EL (cell line): ENCODE measurements at places on chromosomes 2 and 18.

GRCh38 chr2:235501673-235502031 lies 7.8 kb downstream of the AGAP1 start:
- no peak for DNase-seq

DNA sequence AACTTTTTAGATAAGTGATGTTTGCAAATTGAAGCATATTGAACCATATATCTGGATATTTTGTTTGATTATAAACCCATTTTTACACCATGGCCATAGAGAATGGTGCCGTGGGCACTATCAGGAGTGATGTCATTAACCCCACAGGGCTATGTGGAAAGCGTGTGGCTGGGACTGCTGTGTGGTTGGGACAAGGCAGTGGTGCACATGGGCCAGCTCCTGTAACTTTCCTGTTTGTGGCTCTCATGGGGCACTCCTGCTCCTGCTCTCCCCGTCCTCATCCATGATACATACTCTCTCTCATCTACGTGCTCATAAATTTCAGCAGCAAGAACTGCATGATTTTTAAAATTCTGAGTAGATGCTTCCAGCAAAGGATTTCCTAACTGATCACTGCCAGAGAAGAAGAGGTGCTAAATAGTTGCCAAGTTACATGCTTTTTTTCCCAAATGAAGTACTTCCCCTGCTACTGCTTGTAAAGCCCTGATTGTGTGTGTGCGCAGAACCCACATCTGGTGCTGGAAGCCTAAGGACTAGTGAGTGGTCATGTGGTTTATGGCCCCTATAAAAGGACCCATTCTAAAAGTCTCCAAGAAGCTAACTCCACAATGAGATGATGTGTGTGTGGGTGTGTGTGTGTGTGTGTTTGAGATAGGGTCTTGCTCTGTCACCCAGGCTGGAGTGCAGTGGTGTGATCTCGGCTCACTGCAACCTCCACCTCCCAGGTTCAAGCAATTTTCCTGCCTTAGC lies 240.8 kb downstream of the NEDD4L start:
- no peak for DNase-seq

- DNase-seq, result no peak
Measured at GRCh38 chr2:111712940-111713515, 171.0 kb downstream of the ANAPC1 start.

DNA sequence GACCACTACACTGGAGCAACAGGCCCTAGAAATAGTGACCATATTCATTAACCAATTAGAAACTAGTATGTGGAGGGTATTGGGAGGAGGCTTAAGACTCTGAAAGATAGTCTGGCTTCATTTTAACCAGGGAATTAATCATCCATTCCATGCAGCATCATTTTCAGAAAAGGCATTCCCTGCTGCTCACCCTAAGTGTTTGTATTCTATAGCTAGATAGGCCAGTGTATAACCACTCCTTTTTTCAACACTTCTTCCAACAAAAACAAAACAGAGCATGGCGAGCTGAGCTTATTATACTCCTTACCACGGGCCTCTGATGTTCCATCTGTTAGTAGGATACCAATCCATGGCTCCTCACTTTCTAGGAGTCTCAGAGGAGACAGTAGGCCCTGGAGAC lies 112.0 kb upstream of the PKDCC start:
- no peak for DNase-seq

DNA sequence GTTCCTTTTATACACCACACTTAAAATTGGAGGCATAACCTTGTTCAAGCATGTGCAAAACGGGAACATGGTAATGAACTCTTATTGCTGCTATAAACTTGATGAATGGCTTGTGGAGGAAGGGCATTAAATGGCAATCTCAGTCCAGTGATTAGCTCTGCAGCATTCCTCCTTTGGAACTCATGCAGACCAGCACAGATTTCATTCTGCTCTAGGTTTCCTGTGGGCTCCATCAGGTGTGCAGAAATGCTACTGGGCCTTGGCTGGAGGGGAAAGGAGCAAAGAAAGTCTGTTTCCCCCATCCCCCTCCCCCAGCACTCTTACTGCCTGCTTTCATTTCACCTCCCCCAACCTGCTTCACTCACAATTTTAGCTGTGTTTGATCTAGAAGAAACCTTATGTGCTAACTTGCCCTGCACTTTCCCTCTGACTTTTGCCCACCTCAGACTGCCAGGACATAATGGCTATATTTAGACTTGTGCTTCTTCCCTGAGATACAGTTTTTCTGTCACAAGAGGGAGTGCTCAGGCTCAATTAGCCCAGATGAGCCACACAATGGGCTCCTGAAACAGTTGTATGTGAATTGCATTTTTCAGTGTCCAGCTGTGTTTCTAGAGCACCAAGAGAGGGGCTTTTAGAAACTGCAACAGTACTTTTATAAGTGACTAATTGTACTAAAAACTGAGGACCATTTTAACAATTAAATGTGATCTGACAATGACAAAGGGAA lies 109.8 kb downstream of the FSHR start:
- DNase-seq, result no peak

GRCh38 chr2:143530758-143531157 lies 401.5 kb downstream of the ARHGAP15 start:
- DNase-seq, result peak; percentile 18

- peak; percentile 100 for DNase-seq
Measured at GRCh38 chr18:76459687-76460350, 35.2 kb downstream of the ZNF516 start.

DNA sequence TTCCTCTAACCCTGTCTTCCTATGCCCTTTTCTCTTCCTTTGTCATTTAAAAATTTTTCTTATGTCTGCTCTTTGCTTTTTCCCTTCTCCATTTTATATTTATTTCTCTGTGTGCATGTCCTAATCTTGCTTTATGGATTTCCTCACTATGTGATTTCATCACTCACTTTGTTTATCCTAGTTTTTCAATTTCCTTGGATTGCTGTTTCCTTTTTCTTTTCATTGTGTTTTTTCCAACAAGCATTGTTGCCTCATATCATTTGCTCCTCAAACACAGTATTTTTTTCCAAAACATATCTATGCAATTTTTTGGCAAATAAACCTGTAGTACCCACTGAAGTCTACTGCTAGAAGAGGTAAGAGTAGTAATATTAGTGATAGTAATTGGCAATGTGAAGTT lies 67.4 kb upstream of the PNPT1 start:
- DNase-seq, result no peak

GRCh38 chr18:78725426-78725825 lies 254.2 kb upstream of the SALL3 start:
- no peak for DNase-seq

DNA sequence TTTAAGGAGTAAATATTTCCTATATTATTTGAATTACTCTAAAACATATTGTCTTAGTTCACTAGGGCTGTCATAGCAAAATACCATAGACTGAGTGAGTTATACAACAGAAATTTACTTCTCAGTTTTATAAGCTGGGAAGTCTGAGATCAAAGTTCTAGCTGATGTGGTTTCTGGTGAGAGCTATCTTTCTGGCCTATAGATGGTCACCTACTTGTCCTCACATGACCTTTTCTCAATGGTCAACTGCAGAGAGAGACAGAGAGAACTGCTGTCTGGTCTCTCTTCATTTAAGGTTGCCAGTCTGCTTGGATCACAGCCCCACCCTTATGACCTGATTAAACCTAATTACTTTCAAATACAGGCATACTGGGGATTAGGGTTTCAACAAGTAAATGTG lies 490.9 kb downstream of the FBXO15 start:
- peak; percentile 23 for DNase-seq

- DNase-seq, result no peak
Measured at GRCh38 chr2:68000170-68000825, 62.5 kb downstream of the C1D start.

DNA sequence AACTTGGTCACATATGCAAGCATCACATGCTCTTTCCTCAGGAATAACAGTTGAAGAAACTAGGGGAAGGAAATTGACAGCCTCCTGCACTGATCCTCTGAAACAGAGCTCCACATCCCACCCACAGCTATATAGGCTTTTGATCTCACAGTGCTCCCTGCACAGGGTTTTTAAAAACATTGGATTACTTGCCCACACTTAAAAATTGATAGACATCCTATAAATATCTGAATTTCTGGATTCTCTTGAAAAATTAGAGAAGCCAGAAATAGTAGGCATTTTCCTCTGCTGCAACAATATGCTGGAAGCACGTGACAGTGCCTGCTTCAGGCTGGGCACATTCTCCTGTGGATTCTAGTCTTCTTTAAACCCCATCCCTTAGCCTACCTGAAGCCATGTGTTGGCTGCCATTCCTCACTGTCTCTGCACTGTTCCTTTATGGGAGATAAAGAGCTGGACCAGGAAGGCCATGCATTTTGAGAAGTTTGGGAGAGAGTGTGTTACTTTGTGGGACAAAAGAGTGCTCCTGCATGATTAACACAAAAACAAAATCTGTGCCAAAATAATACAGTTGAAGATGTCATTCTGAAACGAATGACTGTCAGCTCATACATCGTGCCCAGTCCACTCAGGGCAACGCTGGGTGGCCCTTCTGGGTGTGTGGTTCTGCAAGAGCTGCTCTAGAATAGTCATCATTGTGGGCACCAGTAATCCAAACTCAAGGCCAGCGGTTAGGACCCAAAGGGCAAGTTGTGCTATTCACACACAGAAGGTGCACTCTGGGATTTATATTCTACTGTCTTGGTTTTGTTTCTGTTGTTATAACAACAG lies 59.8 kb downstream of the GYPC start:
- no peak for DNase-seq

GRCh38 chr2:119508756-119509155 lies 15.5 kb downstream of the SCTR start:
- DNase-seq, result no peak

DNA sequence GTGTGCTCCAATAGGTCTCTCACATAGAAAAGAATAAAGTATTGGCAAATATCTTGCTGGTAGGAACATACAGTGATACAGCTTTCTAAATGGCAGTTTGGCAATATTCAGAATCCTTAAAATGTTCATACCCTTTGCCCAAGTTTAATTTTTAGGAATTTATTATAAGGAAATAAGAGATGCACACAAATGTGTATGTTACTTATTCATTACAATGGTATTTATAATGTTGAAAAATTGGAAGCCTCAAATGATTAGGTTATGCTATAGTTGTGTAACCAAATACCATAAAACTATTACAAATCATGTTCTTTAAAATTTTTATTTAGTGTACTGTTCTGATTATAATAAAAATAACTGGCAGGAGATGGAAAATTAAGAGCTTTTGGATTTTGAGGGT lies 196.8 kb downstream of the MCFD2 start:
- DNase-seq, result no peak

- DNase-seq, result no peak
Measured at GRCh38 chr2:145399131-145399530, 879.2 kb upstream of the ZEB2 start.

DNA sequence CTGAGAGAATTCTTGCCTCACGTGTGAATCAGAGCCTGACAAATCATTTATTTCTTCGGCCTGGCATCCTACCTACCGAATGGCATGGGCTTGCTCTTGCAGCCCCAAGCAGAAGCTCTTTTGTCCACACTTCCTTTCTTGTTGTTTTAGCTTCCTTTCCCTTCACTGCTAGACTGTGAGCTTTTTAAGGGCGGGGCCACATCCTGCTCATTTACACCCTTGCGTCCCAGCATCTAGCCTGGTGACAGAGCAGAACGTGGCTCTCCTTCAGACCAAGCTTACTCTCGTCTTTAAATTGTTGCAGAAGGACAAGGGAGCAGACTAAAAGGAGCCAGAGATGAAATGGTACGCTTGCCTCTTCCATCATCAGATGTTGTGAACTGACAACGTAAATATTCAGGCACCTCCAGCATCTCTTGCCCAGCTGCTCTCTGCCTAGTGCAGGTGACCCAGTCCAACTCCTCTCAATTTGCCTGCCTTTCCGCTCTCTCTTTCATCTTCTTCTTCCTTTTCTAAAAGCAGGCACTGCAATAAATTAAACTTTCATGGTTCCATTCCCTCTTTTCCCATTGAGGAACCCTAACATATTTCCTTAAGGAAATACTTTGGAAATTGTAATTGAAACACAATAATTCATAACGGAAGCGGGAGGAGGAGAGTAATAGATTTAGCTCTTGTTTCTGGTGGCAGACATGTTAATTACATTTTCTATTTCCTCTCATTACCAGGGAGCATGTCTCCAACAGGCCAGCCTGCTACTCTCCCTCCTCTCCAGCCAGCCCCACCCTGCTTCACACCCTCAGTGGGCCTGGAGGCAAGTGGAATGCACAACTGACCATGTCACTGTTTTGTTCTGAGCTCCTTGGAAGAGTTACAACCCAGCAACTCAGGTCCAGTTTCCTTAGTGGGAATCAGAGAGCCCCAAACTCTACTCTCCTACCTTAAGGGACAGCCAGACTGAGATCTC lies 228.1 kb upstream of the TRIB2 start:
- no peak for DNase-seq

GRCh38 chr18:42436222-42436765 lies 481.3 kb downstream of the PIK3C3 start:
- DNase-seq, result no peak

- DNase-seq, result no peak
Measured at GRCh38 chr2:129061069-129061768, 742.6 kb upstream of the HS6ST1 start.

GRCh38 chr2:238031751-238032150 lies 29.1 kb upstream of the SCLY start:
- DNase-seq, result no peak

GRCh38 chr2:231597014-231597611 lies 4.4 kb downstream of the TEX44 start:
- peak; percentile 25 for DNase-seq

DNA sequence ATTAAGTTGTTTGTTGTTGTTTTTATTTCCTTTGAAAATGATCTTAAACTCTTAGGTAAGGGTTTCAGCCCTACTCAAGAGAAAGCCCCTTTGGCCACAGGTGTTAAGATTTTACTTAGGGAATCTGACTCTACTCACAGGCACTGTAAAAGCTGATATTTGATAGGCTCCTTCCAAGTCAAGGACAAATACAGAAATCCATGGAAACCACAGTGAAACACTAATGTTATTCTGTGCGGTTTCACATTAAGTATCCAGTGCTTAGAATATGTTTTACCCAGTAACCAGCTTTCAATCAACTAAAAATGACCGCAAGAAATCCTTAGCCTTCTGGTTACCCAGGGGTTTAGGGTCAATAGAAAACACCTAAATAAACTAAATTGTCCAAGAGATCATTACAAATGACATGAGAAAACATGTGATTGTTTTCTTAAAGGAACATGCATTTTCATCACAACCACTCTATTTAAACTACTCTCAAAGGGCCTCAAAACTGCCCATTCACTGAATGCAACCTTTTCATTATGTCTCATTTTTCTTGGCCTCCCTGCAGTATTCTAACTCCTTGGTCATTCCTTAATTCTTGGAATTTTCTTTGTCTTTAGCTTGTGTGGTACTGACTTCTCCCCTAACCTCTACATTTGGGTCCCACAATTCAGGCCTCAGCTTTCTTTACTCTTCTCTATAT lies 56.0 kb downstream of the CDH2 start:
- DNase-seq, result no peak

- DNase-seq, result peak; percentile 55
Measured at GRCh38 chr2:20443276-20443920, 3.5 kb upstream of the RHOB start.

- DNase-seq, result no peak
Measured at GRCh38 chr18:10057401-10057893, 143.6 kb downstream of the VAPA start.
